ENCODE measurements at places on chromosomes 13 and 19.

- DNase-seq, result peak; percentile 46
Observed at GRCh38 chr13:24983094-24983493, 112.8 kb upstream of the PABPC3 start.

DNA sequence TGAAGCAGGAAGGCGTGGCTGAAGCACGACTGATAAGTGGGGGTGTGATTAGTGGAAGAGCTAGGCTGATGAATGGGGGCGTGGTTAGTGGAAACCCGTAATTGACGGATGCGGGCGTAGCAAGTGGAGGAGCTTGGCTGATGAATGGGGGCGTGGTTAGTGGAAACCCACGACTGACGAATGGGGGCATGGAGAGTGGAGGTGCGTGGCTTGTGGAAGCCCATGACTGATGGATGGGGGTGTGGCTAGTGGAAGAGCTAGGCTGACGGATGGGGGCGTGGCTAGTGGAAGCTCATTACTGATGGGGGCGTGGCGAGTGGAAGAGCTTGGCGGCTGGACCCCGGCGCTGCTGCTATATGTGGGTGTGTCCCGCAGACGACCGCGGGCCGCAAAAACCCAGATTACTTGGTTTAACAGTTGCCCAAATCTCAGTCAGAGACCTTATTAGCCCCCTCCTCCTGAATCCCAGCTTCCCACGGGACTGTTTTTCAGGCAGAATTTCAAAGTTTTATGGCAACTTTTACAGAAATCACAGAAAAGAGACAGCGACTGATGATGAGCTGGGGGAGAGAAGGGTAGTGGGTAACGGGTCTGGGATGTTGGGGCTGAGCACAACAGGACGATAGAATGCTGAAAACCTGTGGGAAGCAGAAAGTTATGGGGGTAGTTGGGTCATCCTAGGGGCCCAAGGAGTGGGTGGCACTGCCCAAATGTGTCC, 9.0 kb upstream of the MEIS3 start:
- peak; percentile 84 for DNase-seq

DNA sequence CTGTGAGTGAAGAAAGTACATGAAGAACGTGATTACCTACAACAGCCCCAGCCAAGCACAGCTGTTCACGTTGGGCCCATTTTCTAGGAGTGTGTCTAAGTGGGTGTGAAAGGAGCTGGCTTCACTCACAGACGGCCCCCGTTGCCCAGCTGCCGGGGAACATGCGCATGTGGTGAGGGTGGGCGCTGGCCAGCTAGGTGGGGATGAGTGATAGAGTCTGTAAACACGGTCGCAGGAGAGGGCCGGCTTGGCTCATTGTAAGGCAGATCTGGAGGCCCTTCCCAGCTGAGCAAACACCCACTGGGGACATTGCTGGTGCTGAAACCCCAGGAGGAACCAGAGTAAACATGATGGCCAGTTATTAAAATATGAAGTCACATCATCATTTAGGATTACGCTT, 160.5 kb downstream of the TEX29 start:
- DNase-seq, result no peak

DNA sequence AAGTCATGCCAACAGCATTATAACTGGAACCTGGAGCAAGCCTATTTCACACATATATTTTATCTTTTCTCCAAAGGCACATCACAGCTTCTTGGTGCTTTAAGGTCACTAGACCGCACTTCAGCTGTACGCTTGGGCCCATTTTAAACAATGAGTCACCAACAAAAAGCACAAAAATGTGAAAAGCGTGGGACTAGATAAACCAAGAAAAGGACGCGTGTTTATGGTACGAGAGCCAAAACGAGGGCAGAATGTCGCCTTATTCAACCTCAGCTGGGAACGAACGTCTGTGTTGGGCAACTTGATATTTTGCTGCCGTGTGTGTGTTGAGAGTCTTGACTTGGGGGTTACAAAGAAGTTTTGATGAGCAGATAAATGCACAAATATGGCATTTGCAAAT, 9.2 kb upstream of the EHD2 start:
- DNase-seq, result no peak

DNA sequence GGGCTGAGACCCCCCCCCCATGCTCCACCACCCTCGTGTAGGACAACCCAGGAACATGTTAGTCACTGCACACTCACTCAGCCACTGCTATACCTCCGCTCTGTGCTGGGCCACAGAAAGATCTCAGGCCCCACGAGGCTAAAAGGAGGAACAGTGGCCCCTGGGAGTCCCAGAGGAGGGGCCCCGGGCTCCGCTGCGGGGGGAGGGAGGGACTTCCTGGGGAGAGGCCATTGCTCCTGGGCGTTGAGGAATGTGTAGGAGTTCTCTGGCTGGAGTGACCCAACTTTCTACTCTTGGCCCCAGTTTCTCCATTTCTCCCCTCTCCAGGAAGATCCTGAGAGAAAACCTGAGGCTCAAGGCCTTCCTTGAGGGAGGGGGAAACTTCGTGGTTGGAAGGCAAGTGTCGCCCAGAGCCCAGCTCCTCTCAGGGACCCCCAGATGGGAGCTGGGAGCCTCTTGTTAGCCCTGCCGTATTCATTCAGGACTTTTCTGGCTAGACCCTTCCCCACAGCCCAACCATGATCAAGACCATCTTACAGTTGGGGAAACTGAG, 13.6 kb downstream of the ONECUT3 start:
- DNase-seq, result no peak

DNA sequence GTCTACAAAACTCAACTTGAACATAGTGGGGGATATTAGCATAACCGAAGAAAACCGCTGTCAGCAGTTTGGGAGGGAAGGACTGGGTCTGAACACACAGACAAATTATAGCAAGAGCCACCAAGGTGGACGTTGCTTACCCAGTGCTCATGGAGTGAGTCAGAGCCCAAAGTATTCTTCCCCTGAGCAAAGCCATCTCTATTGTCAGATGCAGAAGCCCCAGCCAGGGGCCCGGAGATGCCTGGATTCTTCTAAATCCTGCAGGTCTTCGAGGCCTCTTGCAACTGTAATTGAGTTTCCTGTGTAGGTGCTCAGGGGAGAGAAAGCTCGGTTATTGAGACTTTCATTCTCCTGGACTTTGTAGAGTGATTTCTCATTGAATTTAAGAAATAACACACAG, 384.5 kb downstream of the IRS2 start:
- no peak for DNase-seq

- no peak for DNase-seq
Observed at GRCh38 chr13:110258876-110259631, 47.9 kb downstream of the COL4A1 start.

GRCh38 chr19:30406220-30407067, 34.3 kb downstream of the ZNF536 start:
- DNase-seq, result no peak

GRCh38 chr19:32258167-32258566, 87.2 kb upstream of the ZNF507 start:
- DNase-seq, result no peak

DNA sequence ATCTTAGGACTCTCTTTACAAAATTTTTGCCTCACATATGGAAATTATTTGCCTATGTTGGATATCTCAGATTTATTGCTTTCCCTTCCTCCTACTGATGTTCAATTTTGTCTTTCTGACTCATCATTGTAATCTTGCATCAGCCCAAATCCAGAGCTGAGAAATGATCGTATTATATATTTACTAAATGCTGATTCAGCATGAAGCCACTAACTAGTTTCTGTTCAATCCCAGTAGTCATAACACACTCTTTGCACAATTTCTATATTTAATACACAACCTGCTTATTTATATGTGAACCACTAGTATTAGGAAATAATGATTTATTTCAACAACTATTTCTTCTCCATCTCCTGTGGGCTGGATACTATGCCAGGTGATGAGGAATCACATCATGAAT, 161.1 kb upstream of the PCDH17 start:
- no peak for DNase-seq

DNA sequence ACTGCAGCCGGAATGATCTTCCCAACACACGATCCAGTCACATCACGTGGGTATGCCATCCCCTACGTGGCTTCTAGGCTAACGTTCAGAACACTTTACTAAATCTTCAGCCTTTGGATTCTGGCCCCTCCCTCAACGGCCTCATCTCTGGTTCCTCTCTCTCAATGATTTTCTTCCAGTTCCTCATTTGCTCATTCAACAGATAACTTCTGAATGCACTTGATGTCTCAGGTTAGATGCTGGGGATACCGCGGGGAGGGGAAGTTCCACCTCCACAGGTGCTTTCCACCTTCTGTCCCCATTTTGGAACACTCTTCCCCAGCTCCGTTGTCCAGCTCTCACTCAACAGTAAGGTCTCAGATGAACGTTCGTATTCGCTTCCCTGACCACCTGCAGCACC, 66.1 kb downstream of the ATP7B start:
- DNase-seq, result no peak

- DNase-seq, result peak; percentile 62
Observed at GRCh38 chr19:11164879-11165406, 9.4 kb upstream of the SPC24 start.

DNA sequence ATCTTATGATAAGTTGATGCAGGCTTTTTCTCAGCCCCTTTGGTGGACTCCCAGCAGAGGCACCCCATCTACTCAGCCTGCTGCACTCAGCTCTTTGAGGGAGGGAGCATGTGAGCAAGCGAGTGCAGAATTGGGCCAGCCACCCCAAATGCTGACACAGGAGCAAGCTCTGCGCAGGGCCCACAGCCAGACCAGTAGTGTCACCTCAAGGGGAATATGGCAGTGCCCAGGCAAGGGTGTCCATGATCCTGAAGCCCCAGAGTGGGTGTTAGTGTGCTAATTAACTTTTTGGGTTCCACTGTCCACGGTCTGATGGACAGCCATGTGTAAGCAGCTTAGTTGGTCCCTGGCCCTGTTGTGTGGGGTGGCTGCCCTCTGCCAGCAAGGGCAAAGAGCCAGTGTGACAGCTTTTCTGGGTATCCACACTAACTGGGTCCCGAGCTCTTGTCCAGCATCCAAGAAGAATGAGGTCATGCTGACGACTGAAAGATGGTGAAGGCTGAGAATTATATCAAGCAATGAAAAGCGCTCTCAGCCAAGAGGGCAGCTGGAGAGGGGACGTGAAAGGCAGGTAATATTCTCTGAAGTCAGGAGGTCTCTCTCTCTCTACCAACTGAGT, 898.3 kb upstream of the PCDH9 start:
- no peak for DNase-seq

DNA sequence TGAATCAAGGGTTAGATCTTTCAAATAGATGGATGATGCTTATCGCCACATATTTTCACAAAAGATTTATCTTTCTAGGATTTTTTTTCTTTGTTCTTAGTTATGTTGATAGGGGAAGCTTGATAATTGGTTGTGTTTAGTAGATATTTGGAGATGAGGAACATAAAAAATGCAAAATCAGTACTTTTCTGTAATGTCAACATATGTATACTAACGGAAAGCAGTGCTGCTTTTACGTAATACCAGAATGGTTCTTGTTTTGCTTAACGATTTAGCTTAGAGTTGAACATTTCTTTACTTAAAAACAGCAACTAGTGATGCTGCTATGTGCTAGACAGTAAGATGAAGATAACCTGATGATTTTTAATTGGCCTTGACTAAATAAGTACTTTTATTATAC, 3.0 kb downstream of the ZMYM2 start:
- no peak for DNase-seq

- DNase-seq, result no peak
Observed at GRCh38 chr19:17097593-17098126, 22.1 kb downstream of the MYO9B start.

DNA sequence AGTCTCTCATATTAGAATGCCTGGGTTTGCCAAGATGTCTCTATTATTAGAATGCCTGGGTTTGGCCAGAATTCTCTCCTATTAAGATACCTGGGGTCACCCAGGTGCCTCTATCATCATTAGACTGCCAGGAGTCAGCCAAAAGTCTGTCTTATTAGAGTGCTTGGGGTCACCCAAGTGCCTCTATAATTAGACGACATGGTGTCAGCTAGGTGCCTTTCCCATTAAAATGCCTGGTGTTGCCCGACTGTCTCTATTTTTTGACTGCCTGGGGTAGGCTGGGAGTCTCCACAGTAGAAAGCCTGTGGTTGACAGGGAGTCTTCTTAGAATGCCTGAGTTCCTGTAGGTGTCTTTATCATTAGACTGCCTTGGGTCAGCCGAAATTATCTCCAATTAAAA, 1536.6 kb downstream of the UQCRFS1 start:
- no peak for DNase-seq

- no peak for DNase-seq
Observed at GRCh38 chr19:10514211-10515145, 2.8 kb downstream of the S1PR5 start.

GRCh38 chr13:92589955-92590354, 636.7 kb upstream of the GPC6 start:
- DNase-seq, result no peak

DNA sequence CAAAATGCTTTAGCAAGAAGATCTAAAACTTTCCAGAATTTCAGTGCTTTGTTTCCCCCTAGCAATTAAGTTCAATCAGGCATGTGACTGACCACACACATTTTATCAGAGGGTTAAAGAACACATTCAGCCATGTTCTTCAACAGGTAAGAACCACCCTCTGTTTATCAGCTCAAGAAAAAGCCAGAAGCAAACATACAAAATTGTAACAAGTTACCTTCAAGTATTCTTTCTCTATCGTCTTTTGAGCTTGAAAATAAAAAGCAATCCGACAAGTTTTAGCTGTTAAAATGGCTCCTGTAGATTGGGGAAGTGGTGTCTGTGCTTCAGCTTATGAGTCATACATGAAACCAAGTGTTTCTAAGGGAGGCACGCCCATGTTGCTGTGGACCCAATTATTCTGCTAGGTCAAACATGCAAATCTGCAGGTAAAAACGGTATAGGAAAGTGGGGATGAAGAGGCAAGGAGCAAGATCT, at the start of gene ELF1:
TSS of gene ELF1 (minus strand) at position 306 of the 477 bp plus-strand sequence. CDS start 37,262 bp downstream, outside the sequence.
- DNase-seq, result peak; percentile 76

- DNase-seq, result peak; percentile 87
Observed at GRCh38 chr19:18322318-18322758, 538 bp downstream of the LSM4 start.

- DNase-seq, result no peak
Observed at GRCh38 chr13:25807562-25807961, 244.3 kb downstream of the SHISA2 start.

- DNase-seq, result peak; percentile 74
Observed at GRCh38 chr19:13026462-13027370, 31.4 kb downstream of the NFIX start.

GRCh38 chr19:15372891-15373301, 6.7 kb downstream of the AKAP8 start:
- no peak for DNase-seq

- DNase-seq, result no peak
Observed at GRCh38 chr19:51686171-51686570, 7.0 kb upstream of the SPACA6 start.

DNA sequence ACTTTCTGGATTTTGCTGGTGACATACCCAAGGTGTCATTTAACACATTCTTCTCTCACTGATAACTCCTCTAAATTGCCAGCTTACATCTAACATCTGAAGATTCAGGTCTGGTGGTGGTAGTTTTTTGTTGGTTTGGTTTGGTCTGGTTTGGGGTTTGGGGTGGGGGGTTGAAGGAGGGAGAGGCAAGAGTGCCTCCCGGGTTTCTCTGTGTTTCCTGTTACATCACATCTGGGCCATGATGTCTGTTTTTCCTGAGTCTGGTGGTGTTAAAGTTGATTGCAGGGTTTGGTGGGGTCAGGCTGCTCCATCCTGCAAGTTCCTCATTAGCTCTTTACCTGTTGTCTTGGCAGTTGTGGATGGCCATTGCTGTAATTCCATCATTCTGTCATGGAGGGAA, 155.8 kb upstream of the UBL3 start:
- no peak for DNase-seq

GRCh38 chr13:80055847-80056246, 285.1 kb downstream of the SPRY2 start:
- no peak for DNase-seq

GRCh38 chr13:109331898-109332297, 454.5 kb downstream of the IRS2 start:
- DNase-seq, result no peak

GRCh38 chr13:110689711-110690110, 16.2 kb downstream of the CARS2 start:
- no peak for DNase-seq

GRCh38 chr13:113651511-113652403, 6.2 kb downstream of the ATP4B start:
- DNase-seq, result no peak

Data from colonic mucosa (tissue), 4 donors.